T-cell (primary cell): ENCODE measurements at places on chromosomes 1 and 21.

DNA sequence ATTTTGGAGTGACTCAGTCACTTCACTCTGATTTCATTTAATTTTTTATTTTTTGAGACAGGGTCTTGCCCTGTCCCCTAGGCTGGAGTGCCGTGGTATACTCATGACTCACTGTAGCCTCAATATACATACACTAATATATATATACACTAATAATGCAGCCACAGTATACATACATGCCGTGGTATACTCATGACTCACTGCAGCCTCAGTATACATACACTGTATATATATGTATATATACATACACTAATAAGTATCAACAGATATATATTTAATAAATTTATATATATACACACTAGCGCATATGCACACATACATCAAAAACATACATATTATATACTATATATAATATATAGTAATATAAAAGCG is 149.2 kb downstream of the NCAM2 start:
- no peak for DNase-seq

- DNase-seq = no peak
These were observed 145.0 kb upstream of the DUSP10 start for GRCh38 chr1:221886743-221887414.

- DNase-seq = no peak
These were observed 1.8 kb downstream of the ARNT start for GRCh38 chr1:150874455-150875196.

- DNase-seq = peak; percentile 12
These were observed 77.3 kb upstream of the BCAR3 start for GRCh38 chr1:93758842-93759515.

DNA sequence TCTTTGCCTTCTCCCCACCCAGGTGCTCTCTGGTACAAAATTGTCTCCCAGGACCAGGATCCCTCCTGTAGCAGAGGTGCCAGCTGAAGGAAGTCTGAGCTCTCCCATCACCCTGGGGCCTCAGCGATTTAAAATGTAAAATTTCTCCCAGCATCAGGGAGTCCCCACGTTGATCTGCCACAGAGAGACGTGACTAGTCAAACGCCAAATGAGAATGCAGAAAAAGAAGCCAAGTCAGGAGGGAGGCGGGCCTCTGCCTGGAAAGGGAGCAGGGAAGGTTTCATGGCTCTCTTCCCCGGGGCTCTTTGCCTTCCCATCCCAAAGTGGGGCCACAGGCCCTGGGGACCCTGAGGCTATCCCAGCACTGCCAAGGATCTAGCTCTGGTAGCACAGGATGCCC is 40.0 kb upstream of the USP1 start:
- DNase-seq = no peak

DNA sequence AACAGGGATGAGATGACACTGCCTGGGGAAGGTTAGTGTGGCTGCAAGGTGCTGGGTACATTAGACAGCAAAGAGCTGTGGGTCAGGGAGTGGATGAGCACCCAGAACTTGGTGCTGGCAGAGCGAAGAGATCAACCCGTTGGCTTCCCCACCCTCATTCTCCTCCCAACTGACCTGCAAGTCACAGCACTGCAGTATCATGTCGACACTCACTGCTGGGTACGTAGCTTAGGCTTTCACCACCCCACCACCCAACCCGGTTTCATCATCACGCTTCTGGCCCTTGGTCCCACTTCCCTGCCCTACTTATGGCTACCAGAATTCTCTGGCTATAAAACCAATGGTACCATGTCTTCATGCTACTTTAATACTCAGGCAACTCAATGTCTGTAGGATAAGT is 73.6 kb upstream of the LYST start:
- DNase-seq = no peak

DNA sequence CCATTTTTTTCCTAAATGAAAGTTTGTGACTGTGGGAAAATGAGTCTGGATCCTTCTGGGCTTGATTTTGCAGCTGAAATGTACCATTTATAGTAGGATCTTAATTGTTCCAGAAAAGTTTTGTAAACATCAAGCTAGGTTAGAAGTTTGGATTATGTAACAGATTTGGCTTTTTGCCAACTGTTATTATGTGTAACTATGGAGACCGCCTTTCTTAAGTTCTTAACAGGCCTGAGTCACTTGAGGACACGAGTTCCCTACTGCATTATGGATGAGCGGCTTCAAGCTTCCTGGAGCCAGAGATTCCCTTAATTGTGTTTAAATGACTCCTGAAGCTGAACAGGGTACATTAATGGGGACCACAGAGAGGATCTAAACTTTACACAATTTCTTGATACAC is 22.2 kb downstream of the SLC25A33 start:
- DNase-seq = peak; percentile 16

DNA sequence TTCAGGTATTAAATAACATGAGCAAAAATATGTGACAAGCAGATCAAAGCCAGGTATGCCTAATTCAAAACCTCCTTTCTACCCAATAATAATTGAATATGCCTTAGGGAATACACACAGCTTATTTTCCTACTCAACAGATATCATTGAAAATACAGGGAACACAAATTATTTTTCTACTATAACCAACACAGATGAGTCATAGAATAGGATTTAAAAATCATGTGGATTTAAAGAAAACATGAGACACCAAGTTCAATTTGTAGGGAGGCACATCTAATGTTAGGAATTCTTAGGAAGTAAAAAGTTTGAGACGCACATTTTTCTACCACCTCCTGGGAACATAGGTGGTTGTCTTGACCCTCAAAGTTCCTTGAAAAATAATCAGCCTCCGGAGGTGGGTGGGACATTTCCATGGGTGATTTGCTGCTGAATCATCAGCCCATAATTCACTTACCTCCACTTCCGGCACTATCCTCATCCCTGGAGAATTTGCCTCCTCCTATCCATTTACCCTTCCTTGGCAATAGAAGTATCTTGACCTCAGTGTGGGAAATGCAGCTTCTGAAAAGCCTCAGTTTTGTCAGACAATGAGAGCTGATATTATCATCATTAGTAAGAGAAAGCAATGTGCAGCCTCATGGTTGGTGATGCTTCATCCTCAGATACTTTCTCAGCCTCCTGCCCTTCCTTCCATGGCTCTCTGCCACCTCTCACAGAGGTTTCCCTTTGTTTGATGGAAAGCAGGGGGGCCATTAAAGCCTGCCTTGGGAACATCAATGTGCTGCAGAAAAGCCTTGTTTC is 33.5 kb upstream of the RGS4 start:
- DNase-seq = no peak

DNA sequence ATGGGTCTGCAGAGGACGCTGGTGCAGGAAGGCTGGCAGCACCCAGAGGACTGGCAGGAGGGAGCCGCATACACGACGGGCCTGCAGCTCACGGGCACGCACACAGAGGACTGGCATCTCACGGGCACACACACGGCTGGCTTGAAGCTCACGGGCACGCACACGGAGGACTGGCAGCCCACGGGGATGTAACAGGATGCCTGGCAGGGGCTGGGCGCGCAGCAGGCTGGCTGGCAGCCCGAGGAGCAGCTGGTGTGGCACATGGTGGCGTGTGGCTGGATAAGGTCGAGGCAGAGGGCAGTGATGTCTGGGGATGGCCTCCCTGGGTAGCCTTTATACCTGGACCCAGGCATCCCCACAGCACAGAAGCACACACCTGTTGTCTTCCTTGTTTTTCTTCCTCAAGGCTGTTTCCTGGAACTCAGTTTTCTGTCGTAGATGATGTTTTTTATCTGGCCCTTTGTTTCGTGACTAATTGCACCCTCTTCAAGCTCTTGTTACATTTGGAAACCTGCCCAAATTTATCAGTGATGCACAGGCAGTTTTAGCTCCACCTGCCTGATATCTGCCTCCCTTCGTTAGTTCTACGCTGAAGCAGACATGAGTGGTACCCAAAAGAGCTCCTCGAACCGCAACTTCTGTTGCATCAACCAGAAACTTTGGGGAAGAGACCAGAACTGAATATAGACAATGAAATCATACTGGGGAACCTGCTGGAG is at the start of gene KRTAP12-1:
TSS of gene KRTAP12-1 (minus strand) at position 303 of the 719 bp plus-strand sequence. CDS start at position 263, 40 bp downstream.
- no peak for DNase-seq

- no peak for DNase-seq
These were observed 107.7 kb downstream of the PDE9A start for GRCh38 chr21:42760951-42761751.

DNA sequence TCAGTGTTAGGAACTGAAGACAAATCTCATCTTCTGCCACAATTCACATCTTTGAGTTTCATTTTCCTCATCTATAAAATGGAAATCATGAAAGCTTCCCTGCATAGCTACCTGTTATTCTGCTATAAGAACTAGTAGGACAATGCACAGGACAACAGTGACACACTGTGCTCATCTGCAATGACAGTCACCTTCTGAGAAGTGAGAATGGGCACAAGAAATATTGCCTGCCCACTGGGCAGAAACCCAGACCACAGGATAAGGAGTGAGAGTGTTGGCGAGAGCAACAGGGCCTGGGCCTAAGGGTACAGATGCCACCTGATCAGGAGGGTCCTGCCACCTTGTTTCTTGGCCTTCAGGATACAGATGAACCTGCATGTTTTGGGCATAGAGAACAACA is 23.3 kb upstream of the ARTN start:
- DNase-seq = no peak

DNA sequence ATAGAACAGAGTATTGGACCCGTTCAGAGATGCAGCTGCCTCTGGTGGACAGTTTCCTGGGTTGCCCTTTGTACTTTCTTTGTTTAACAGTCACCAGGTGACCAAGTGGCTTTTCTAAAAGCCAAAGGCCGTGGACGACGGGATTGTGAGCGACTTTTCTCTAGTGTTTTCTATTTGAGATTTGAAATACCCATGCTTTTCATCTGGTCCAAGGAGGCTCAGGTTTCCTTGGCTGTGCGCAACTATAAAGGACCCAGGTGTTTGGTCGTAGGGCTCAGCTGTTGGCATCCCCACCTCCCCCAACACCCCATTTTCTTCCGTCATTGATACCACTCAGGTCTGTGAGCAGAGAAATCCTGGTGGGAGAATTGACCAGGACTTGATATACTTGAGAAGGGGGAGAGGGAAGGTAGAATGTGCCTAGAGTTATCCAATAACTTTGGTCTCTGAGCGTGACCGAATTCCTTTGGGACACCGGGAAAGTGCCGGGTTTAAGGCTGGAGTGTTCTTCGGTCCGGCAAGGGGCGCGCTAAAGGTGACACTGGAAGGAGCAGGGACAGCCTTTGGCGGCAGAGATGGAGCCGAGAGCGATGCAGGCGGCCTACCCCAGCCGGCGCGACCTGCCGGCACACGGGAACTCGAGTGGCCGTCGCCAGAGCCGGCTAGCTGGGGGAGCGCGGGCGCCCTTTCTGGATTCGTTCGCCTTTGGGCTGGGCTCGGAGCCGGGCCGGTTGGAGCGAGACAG is 83.4 kb upstream of the BMP8A start:
- no peak for DNase-seq

DNA sequence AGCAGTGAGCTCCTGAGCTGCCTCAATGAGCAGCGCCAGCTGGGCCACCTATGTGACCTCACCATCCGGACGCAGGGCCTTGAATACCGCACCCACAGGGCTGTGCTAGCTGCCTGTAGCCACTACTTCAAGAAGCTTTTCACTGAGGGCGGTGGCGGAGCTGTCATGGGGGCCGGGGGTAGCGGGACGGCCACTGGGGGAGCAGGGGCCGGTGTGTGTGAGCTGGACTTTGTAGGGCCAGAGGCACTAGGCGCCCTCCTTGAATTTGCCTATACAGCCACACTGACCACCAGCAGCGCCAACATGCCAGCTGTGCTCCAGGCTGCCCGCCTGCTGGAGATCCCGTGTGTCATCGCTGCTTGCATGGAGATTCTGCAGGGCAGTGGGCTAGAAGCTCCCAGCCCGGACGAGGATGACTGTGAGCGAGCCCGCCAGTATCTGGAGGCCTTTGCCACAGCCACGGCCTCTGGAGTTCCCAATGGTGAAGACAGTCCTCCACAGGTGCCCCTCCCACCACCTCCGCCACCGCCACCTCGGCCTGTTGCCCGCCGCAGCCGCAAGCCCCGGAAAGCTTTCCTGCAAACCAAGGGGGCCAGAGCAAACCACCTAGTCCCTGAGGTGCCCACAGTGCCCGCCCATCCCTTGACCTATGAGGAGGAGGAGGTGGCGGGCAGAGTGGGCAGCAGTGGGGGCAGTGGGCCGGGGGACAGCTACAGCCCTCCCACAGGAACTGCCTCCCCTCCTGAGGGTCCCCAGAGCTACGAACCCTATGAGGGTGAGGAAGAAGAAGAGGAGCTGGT is 12.3 kb downstream of the ZBTB7B start:
- no peak for DNase-seq
